ENCODE measurements at places on chromosomes 3 and 15.

DNA sequence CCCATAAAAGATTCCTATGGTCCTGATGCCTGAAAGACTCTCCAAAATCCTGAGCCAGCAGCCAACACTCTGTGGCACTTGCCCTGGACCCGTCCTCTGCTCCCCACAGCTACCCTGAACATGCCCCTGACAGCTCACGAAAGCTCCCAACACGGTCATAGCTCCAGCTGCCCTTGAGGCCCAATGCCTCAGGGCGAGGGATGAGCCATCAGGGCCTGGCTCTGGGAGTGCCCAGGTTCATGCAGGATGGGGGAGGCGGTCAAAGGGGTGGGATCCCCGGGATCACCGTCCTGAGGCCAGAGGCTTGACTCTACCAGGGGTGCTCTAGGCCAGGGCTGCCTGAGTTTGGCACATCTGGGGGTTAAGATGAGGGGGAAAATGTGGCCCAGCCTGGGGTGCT lies 72.7 kb upstream of the RPL32 start:
- no peak for DNase-seq

- no peak for DNase-seq
Measured at GRCh38 chr15:32852017-32852416, 134.2 kb downstream of the GREM1 start.

GRCh38 chr3:30438126-30438525 lies 168.3 kb upstream of the TGFBR2 start:
- no peak for DNase-seq

GRCh38 chr3:1561427-1561826 lies 468.6 kb downstream of the CNTN6 start:
- no peak for DNase-seq

GRCh38 chr3:72411843-72412242 lies 436.4 kb downstream of the SHQ1 start:
- no peak for DNase-seq

GRCh38 chr15:98865397-98866339 lies 141.9 kb downstream of the PGPEP1L start:
- DNase-seq = peak; percentile 84

DNA sequence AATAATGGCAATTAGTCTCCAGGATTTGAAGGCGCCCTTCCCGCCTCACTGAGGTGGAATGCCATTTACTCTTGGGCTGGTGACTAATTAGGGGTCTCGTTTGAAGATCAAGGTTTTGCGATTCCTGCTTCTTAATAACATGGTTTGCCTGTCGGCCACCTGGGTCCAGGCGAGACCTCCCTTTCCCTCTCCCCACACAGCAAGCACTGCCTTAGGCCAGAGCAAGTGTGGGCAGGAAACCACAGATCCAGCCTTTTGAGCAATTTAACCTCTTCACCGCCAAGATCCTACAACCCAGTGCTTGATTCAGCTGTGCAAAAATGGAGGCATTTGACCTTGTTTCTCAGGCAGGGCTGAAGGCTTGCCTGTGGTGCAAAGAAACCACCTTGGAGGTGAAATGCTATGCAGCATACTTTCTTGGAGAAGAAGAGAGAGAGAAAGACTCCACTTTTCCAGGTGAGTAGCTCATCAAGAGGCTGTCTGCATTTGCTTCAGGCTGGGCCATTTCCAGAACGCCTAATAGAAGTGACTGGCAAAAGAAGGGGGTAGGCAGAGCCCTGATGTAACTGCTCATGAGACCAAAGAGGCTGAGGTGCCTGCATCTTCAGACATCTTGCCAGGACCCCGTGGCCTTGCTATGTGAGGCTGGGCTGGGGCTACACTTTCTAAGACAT lies 34.1 kb upstream of the WNT5A start:
- no peak for DNase-seq

- peak; percentile 10 for DNase-seq
Measured at GRCh38 chr3:156471431-156471830, 83.5 kb downstream of the SSR3 start.

- DNase-seq = no peak
Measured at GRCh38 chr15:49306551-49306950, 116.5 kb upstream of the FGF7 start.

DNA sequence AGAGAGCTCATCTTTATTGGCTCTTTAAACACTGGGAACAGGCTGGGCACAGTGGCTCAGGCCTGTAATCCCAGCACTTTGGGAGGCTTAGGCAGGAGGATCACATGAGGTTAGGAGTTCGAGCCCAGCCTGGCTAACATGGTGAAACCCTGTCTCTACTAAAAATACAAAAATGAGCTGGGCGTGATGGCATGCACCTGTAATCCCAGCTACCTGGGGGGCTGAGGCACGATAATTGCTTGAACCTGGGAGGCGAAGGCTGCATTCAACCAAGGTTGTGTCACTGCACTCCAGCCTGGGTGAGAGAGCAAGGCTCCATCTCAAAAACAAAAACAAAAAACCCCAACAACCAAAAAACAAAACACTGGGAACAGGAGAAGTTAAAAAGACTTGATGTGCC lies 72.1 kb downstream of the CHAC1 start:
- DNase-seq = no peak

DNA sequence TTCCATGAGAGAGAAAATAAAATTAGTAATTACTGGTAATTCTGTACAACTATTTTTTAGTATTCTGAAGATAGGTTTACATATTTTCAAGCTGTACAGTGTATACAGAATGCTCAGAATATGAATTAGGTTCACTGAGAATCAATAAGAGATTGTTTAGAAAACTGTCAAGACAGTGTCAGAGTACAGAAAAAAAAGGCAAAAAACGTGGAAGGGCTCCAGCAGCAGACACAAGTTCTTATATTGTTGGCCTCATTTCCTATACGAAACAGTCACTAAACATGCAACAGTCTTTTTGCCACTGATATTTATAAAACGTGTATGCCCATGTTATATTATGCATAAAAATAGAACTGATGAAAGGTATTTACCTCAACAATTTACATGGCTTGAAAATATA lies 103.9 kb downstream of the ISL2 start:
- DNase-seq = no peak

DNA sequence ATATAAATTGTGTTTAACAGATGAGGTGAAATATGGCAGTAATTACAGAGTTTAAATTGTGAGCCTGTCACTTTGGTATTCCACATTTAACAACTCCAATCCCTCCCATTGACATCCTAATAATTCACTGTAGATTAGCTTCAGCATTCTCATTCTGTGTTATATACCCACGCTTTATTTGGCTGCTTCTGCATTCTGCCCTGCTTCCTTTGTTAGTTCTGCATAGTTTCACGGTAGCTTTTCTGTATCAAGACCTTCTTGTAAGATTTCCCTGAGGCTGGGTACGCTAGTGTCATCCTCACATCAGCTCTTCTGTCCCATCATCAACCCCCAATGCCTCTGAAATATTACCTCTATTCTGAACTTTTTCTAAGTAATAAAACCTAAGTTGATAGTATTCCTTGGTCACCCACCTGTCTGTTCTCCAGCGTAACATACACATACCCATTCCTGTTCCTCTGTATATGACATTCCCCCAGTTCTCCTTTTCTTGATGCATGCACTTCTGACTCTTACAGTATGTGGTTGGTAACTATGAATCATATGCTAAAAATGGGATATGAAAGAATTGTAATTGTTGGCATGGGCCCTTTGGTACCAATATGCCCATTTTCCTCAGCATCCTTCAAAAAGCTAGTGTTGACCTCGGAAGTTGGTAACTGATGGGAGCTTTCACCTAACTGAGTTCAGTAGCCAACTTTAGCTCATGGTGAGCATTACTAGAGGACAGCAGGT lies 171.2 kb downstream of the KLHL25 start:
- DNase-seq = no peak

GRCh38 chr3:27596921-27597320 lies 112.7 kb upstream of the SLC4A7 start:
- no peak for DNase-seq

GRCh38 chr15:78255421-78256043 lies 8.8 kb upstream of the DNAJA4 start:
- no peak for DNase-seq

DNA sequence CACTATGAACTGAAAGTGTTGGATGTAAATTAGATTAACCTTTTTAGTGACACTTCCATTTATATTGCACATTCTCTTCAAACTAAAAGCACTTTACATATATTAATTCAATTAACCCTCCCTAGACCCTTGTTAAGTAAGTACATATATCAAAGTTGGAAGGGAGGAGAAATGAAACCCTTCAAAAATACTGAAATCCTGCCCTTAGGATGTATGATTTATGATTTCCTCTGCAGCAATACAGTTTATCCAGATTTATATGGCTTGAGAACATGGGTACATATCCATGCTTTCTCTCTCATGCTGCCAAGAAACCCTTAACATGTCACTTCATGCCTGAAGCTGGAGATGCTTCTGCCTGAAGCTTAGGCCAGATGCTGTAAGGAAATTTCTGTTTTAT lies 11.0 kb downstream of the CLSTN2 start:
- no peak for DNase-seq

GRCh38 chr15:66735909-66736305 lies 33.9 kb downstream of the SMAD6 start:
- DNase-seq = no peak

- no peak for DNase-seq
Measured at GRCh38 chr15:73955861-73956742, 29.8 kb downstream of the LOXL1 start.

Measured in SK-N-SH (cell line).